ENCODE measurements at places on chromosomes 1 and 21. TPM values are rescaled to one million over a fixed set of nuclear protein-coding genes. Genes with fewer than 3 reads are reported as not detected.

Gene GNG4
- total RNA-seq: 7.3 TPM

- DNase-seq: no peak
These were observed 459.2 kb upstream of the PKN2 start for GRCh38 chr1:88224906-88225305.

DNA sequence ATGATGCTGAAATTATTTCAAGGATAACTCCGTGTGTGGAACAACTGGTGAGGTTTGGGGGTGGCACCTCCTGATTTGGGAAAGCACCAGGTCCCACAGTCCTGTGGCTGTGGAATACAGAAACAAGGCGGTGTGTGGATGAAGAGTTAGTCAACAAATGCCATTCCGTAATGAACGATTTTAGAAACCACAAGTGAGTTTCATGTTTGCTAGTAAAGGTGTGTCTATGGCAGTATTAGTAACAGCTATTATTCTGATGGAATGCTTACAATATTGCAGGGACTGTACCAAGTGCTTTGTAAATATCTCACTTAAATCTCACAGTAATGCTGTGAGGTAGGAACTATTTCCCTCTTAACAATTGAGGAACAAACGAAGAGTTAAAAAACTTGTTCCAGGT, 53.8 kb downstream of the B3GALNT2 start:
- no peak for DNase-seq

DNA sequence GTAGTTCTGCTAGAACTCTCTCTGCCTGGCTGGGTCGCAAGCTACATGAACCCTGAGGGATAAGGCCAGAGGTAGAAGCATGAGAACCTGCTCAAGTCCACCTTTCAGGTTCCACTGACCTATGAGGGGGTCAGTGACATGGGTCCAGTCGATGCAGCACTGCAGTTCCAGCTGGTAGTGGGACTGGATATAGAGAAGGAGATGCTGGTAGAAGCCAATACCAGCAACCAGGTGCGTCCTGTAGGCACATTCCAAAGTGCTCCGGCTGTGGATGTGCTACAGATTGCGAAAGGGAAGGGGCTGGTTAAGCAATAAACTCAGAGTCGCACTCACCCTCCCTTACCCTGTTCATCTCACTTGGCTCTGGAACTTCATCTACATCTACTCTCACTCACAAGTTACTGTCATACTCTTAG, 5.7 kb downstream of the SMG5 start:
- DNase-seq: peak; percentile 60

All from fibroblast of villous mesenchyme (primary cell).